ENCODE measurements at places on chromosomes 6 and 20. TPM values are rescaled to one million over a fixed set of nuclear protein-coding genes. Genes with fewer than 3 reads are reported as not detected.

ELOVL4 gene
- total RNA-seq: 0.55 TPM

B4GALT5 gene
- 13.3 TPM for total RNA-seq

- H3K27me3 ChIP-seq: peaks cover 35% of the 10 kb centered on the region
- H3K4me1 ChIP-seq: peaks cover 8% of the 10 kb centered on the region
- H3K4me3 ChIP-seq: no peak overlapping the region
- H3K27ac ChIP-seq: no peak overlapping the region
- no peaks in the 10 kb centered on the region for H3K36me3 ChIP-seq
These were observed 109.5 kb downstream of the MYLK4 start for GRCh38 chr6:2641044-2641725.

DNA sequence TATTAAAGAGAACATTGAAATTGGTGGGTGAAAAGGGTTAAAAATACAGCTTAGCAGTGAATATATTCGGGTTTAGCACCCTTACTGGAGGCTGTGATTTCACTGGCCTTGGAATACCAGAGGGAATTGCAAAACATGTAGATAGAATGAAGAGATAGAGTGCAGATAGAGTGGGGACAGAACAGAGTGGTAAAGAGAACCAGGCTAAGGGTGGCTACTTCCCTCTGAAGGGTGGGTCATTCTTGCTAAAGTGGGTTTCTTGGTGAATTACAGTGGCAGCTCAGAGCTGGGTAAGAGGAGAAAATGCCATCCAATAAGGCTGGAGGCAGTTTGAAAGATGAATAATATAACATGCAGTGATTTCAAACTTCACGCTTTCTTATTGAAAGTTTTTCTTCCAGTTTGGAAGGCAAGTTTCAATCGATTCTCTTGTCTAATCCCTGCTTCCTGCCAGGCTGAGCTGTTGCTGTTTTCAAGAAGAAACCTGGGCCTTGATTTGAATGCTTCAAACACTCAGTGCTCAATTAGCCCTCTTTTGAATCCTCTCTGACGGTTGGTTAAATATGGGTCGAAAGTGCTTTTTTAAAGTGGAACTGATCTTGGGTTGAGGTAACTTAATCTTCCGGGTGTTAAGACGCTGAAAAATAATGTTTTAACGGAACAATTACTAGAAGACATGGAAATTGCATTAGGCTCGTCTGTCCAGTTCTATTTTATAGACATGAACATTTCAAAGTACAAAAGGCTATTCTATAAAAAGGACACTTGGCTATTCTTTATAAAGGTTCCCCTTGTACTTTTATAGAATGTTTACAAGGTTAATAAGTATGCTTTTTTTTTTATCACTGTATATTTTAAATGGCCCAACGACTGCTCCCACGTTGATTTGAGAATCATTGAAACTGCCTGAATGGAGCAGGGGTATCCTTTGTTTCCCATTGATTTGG lies 203.3 kb downstream of the BCAS1 start:
- no peaks in the 10 kb centered on the region for H3K36me3 ChIP-seq
- no peaks in the 10 kb centered on the region for H3K27me3 ChIP-seq

DNA sequence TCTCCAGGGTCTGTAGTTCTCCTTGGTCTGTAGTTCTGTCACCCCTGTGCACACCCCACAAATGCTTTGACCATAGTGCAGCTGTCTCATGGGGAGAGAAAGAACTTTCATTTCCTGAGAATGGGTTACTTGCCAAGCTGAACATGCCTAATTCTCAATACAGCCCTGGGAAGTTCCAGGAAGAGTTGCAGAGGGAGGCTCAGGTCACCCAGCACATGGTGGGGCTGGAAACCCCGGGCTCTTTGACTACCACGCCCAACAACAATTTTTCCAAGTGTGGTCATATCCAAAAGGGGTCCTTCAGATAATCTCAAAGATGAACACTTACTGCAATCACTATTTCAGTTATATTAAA lies 2.2 kb upstream of the PTPRA start:
- H3K4me3 ChIP-seq: peak overlapping the region; percentile 14
- peaks cover 64% of the 10 kb centered on the region for H3K4me1 ChIP-seq
- H3K27me3 ChIP-seq: no peaks in the 10 kb centered on the region
- DNase-seq: no peak
- H3K27ac ChIP-seq: no peak overlapping the region

- H3K4me3 ChIP-seq: no peak overlapping the region
- peaks cover under 1% of the 10 kb centered on the region for H3K27me3 ChIP-seq
- H3K4me1 ChIP-seq: no peaks in the 10 kb centered on the region
These were observed 16.0 kb upstream of the MOCS1 start for GRCh38 chr6:39950125-39950720.

DNA sequence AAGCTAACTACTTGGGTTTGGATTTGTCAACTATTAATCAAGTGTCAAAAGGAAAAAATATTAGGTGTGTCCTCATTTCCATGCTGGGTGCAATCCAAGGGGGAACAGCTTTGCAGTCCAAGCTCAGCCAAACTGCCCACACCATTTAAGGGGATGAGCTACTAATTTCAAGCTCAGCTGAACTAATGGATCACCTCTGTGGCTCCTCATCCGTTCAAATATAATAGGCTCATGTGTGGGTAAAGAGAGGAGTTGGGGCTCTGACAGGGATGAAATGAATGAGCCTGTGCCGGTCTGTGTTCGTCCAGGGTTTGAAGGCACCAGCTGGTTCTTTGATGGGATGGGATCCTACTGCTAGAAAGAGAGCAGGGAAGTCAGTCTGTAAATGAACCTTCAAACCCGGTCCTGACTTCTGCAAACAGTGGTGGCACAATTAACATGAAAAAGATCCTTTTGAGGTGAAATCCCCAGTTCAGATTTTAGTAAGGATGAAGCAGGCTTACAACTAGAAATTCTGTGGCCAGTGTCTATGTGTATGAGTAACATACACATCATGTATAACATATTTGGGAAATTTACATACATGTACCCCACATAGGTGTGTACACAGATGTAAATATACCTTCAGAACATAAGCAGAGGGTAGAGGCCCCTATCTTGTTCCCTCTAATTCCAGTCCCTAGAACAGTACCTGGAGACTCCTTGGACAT lies 41.9 kb downstream of the TTI1 start:
- peak overlapping the region; percentile 21 for H3K4me3 ChIP-seq
- H3K27ac ChIP-seq: peak overlapping the region; percentile 88

GRCh38 chr6:112153926-112154607 lies 66.7 kb downstream of the FAM229B start:
- no peak overlapping the region for H3K27ac ChIP-seq
- no peaks in the 10 kb centered on the region for H3K36me3 ChIP-seq
- no peak for DNase-seq
- peaks cover 19% of the 10 kb centered on the region for H3K27me3 ChIP-seq
- peaks cover 13% of the 10 kb centered on the region for H3K4me1 ChIP-seq
- no peak overlapping the region for H3K4me3 ChIP-seq

STX11 gene
- total RNA-seq: 14.1 TPM

PEX3 gene
- total RNA-seq: 14.5 TPM

CFAP61 gene
- not detected for total RNA-seq

ZNF341 gene
- 4.7 TPM for total RNA-seq

GRCh38 chr6:162099685-162100084 lies 627.9 kb downstream of the PRKN start:
- no peak overlapping the region for H3K4me3 ChIP-seq
- H3K36me3 ChIP-seq: no peaks in the 10 kb centered on the region
- DNase-seq: no peak
- no peak overlapping the region for H3K27ac ChIP-seq
- no peaks in the 10 kb centered on the region for H3K27me3 ChIP-seq

SYTL3 gene
- total RNA-seq: 48.3 TPM

RAB44 gene
- not detected for total RNA-seq

GRCh38 chr6:46393940-46394337 lies 97.3 kb downstream of the RCAN2 start:
- peaks cover 21% of the 10 kb centered on the region for H3K27me3 ChIP-seq
- no peak overlapping the region for H3K4me3 ChIP-seq
- H3K36me3 ChIP-seq: no peaks in the 10 kb centered on the region

KCNK17 gene
- total RNA-seq: not detected

DNA sequence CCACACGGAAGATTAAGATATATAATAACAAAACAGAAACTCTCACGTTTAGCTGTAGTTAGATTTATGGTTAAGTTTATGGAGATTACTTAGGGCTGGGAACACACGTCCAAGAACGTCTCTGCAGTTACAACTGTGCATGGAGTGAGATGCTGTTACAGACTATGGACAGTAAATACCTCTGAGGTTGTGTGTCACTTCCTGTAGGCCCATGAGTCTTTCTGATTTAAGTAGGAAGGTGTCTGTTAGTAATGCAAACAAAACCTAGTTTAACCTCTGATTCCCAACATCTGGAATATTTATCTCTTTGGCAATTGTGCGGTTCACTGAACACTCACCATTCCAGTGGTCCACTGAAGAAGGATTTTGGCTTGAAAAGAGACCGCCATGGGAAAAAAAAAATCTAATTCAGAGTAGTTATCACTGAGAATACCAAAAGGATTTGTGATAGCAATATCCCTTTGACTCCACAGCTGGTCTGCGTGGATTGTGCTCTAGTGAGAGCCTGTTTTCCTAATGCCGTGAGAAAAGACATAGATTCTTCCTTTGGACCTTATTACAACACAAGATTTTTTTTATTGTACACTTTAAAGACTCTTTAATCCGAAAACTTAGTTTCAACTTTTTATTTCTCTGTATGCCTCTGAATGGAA lies 478.2 kb upstream of the CITED2 start:
- no peaks in the 10 kb centered on the region for H3K4me1 ChIP-seq
- peaks cover 2% of the 10 kb centered on the region for H3K27me3 ChIP-seq
- DNase-seq: no peak
- no peaks in the 10 kb centered on the region for H3K36me3 ChIP-seq
- no peak overlapping the region for H3K27ac ChIP-seq

- no peak overlapping the region for H3K4me3 ChIP-seq
- H3K4me1 ChIP-seq: peaks cover 5% of the 10 kb centered on the region
- no peak overlapping the region for H3K27ac ChIP-seq
- H3K27me3 ChIP-seq: no peaks in the 10 kb centered on the region
These were observed 671.8 kb upstream of the GJE1 start for GRCh38 chr6:141460743-141461484.

HLA-DRA gene
- total RNA-seq: 30.9 TPM

DNA sequence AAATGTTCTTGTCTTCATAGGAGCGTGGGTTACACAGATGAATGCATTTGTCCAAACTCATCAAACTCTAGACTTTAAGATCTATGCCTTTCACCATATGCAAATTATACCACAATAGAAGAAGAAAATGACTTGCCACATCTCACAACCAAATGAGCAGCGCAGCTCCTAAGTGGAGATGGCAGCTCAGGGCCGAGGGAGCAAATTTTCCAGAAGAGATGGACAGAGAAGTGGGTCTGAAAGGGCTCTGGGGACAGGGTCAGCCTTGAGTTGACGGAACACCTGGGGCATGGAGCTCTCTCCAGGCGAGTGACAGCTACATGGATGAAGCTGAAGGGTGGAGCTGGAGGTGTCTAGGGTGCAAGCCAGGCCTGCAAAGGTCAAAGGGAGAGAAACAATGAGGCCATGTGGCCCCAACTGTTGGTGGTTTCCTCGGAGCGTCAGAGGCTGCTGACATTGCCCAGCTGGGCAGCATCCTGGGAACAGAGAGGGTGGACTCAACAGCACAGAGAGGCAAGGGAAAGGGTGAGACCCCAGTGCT lies 228.3 kb downstream of the NRN1 start:
- DNase-seq: no peak
- no peaks in the 10 kb centered on the region for H3K27me3 ChIP-seq
- H3K4me1 ChIP-seq: no peaks in the 10 kb centered on the region
- H3K4me3 ChIP-seq: no peak overlapping the region

GPX5 gene
- not detected for total RNA-seq

TGM3 gene
- not detected for total RNA-seq

DNA sequence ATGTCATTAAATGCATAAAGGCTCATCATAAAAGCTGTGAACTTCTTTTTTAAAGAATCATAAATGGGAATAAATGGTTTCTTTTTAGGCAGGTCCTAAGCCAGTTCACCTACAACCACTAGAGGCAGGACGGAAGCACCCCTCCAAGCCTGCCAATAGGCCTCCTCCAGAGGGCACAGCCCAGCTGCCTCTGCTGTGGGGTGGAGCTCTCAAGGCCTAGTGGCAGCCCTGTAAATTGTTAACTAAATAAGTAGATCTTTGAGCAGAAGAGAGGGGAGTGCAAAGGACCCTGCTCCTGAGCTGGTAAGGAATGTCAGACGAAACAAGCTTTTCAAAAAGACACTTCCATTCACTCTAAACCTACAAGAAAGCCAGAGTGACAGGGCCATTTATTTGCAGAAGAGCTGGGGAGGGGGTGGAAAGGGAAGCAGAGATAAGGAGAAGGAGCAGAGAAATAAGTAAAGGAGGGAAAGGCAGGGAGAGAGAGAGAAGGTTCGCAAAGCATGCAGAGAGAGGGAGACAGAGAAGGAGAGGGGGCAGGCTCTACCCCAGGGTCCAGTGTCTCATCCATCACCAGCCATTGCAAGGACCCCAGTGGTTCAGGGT lies 18.0 kb upstream of the MAFB start:
- no peak overlapping the region for H3K27ac ChIP-seq
- no peak for DNase-seq
- no peaks in the 10 kb centered on the region for H3K36me3 ChIP-seq
- no peak overlapping the region for H3K4me3 ChIP-seq
- peaks cover 17% of the 10 kb centered on the region for H3K27me3 ChIP-seq
- H3K4me1 ChIP-seq: no peaks in the 10 kb centered on the region

DNA sequence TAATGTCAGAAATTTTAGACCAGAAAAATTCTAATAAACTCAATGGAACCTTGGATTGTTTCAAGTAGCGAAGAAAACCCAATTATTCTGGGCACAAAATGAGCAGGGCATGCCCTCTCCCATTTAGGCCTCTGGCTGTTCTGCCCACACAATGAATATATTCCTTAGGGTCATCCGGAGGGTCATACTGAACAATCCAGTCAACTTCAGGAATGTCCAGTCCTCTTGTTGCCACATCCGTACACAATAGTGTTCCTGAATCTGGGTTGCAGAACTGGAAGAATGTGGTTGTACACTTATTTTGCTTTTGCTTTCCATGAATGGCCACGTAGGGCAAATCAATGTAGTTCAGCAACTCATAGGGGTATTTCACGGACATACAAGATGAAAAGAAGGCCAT lies 23.4 kb upstream of the RNF144B start:
- no peak overlapping the region for H3K4me3 ChIP-seq
- H3K36me3 ChIP-seq: no peaks in the 10 kb centered on the region
- H3K27ac ChIP-seq: no peak overlapping the region
- DNase-seq: no peak
- no peaks in the 10 kb centered on the region for H3K27me3 ChIP-seq
- no peaks in the 10 kb centered on the region for H3K4me1 ChIP-seq

C20orf202 gene
- total RNA-seq: not detected

DNA sequence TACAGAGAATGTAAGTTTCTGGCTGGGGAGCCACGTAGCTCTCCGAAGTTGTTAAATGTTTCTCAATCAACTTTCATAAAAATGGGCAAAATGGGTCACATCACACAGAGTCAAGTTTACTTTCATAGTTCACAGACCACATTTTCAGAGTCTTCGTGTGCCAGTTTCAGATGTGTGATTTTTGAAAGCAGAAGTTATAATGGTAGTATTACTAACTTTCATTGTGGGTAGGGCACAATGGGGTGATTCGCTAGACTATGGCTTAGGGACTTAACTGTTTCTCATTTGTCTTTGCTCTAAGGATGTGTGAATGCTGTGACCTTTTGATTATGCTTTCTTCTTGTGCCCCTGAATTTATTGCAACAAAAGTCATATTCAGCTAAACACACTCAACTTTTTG lies 109.0 kb upstream of the SUPT3H start:
- DNase-seq: no peak
- no peaks in the 10 kb centered on the region for H3K27me3 ChIP-seq
- no peak overlapping the region for H3K27ac ChIP-seq
- no peaks in the 10 kb centered on the region for H3K36me3 ChIP-seq
- H3K4me3 ChIP-seq: no peak overlapping the region

All from activated CD8-positive, alpha-beta T cell treated with anti-CD3 and anti-CD28 coated beads, Interleukin-2, amount 10 ng/mL, durations not matched to agents 7 days and 5 days (primary cell).